ENCODE measurements at places on chromosomes 1 and 21. TPM values are rescaled to one million over a fixed set of nuclear protein-coding genes. Genes with fewer than 3 reads are reported as not detected.

GRCh38 chr1:153869486-153869885, 53.3 kb downstream of the GATAD2B start:
- DNase-seq = no peak

Gene RNU1-1
- 6,622 TPM for total RNA-seq

Gene MAP1LC3C
- 14.2 TPM for total RNA-seq

Gene APH1A
- total RNA-seq = 135 TPM

Data from upper lobe of right lung (tissue), 1 donor.